ENCODE measurements at places on chromosomes 11 and 22.

- no peak for DNase-seq
Measured at GRCh38 chr22:46453006-46453828, 84.2 kb downstream of the CELSR1 start.

- no peak for DNase-seq
Measured at GRCh38 chr22:49954991-49955580, 5.5 kb upstream of the PIM3 start.

- DNase-seq: no peak
Measured at GRCh38 chr22:32411402-32411801, 645 bp downstream of the RTCB start.

- no peak for DNase-seq
Measured at GRCh38 chr22:48957987-48958321, 869.7 kb downstream of the BRD1 start.

GRCh38 chr22:38940811-38941384, 16.5 kb upstream of the APOBEC3A start:
- DNase-seq: no peak

DNA sequence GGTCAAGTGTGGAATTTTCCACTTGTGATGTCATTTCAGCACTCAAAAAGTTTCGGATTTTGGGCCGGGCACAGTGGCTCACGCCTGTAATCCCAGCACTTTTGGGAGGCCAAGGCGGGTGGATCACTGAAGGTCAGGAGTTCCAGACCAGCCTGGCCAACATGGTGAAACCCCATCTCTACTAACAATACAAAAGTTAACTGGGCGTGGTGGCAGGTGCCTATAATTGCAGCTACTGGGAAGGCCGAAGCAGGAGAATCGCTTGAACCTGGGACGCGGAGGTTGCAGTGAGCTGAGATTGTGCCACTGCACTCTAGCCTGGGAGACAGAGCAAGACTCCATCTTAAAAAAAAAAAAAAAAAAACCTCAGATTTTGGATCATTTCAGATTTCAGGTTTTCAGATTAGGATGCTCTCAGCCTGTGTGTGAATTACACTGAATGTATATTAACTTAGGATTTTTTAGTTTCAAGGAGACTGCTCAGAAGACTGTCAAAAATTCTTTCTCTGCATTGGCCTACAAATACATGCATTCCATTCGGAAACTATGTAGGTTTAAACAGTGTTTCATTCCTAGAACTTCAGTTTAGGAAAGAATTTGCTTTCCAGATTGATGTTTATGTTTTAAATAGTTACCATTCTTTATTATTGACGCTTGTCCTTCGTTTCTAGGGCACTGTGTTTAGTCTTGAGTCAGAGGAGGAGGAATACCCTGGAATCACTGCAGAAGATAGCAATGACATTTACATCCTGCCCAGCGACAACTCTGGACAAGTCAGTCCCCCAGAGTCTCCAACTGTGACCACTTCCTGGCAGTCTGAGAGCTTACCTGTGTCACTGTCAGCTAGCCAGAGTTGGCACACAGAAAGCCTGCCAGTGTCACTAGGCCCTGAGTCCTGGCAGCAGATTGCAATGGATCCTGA, 48.0 kb downstream of the BID start:
- no peak for DNase-seq

DNA sequence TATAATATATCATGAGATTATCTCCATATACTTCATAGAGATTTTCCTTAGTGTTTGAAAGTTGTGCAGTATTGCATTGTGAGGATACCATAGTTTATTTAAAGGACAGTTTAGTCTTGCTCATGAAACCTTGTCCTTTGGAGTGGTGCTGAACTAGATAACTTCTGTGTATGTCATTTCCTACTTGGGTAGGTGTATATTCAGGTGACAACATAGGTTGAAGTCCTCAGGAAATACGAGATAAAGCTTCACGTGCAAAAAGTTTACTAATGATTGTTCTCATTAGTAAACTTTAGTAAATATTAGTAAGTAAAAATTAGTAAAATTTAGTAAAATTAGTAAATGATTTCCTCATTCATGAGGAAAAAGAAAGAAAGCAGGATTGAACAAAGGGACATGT, 521.3 kb upstream of the LRRC4C start:
- DNase-seq: no peak

GRCh38 chr11:15795378-15795777, 561.0 kb downstream of the SOX6 start:
- DNase-seq: no peak

GRCh38 chr11:61776561-61777075, 15.8 kb downstream of the TMEM258 start:
- DNase-seq: peak; percentile 4

DNA sequence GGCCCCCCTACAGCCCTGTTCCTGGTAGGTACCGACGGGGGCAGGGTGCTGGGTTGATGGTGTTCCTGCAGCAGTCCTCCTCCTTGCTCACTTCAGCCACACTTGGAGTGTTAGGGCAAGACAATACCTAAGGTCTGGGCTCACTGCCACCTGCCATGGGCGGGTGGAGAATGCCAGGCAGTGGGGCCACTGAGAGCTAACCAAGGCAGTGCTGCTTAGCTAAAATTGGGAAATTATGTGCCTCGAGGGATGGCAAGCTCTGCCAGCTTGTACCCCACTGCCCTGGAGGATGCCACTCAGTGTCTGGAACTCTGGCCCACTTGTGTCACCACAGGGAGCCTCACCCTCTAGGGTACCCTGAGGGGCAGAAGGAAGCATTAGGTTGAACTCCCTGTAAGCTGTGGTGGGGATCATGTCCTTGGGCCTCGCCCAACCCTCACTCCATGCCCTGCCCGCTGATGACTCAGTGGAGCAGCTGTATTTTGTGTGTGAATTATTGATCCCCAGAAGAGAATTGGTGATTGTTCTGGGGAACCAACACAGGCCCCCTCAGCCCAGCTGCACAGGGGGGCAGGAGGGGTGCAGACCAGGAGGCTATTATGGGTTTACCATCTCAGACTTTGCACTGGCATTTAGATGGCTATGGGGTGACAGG, 17.7 kb downstream of the PHLDB1 start:
- no peak for DNase-seq

GRCh38 chr11:72918851-72919250, 104.6 kb downstream of the ATG16L2 start:
- DNase-seq: no peak

DNA sequence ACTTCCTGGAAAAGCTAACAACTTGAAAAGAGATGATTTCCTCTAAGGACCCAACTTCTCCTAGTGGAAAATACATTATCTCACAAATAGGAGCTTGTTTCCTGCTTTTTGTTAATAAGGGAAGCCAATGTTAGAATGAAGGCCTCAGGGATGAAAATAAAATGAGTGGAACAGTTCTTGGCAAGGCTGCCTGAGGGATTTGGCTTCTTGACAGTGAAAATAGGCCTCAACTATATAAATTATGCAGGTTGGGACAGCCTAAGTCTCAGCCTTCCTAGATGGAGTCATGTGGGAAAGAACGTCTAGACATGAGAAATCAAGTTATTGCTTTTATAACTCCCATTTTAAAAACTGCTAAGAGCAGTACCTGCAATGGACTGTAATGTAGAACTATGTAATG, 92.8 kb upstream of the FIBIN start:
- no peak for DNase-seq

DNA sequence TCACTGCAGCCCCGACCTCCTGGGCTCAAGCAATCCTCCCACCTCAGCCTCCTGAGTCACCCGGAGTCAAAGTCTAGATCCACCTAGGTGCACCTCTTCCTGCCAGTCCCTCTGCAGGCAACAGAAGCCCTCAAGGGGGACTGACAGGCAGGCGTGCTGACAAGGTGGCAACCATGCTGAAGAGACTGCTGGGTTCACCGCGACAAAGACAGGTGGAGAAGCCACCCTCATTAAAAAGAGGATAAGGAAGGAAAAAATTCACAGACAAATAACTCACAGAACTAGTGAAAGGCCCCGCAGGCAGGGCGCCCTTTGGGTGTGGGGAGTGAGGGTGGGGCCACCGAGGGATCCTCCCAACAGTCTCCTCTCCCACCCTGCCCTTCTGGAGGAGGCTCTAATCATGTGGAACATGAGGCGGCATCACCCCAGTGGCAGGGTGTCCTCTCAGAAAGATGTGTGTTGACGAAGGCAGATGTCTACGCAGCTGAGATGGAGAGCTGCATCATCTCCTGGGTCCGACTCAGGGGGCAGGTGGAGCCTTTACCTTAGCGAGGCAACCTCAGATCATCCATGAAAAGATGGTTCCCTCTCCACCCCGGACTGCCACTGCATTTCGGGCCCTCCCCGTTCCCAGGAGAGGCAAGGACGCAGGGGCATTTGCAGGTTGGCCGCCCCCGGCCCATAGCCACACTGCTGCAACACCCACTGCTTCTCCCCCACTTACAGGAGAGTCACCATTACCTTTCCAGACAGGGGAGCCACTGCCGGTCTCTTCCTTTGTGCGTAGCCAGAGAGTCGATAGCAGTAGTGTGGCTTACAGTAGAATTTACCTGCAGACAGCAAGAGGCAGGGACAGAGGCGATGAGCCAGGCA, 91.2 kb upstream of the BID start:
- DNase-seq: no peak

DNA sequence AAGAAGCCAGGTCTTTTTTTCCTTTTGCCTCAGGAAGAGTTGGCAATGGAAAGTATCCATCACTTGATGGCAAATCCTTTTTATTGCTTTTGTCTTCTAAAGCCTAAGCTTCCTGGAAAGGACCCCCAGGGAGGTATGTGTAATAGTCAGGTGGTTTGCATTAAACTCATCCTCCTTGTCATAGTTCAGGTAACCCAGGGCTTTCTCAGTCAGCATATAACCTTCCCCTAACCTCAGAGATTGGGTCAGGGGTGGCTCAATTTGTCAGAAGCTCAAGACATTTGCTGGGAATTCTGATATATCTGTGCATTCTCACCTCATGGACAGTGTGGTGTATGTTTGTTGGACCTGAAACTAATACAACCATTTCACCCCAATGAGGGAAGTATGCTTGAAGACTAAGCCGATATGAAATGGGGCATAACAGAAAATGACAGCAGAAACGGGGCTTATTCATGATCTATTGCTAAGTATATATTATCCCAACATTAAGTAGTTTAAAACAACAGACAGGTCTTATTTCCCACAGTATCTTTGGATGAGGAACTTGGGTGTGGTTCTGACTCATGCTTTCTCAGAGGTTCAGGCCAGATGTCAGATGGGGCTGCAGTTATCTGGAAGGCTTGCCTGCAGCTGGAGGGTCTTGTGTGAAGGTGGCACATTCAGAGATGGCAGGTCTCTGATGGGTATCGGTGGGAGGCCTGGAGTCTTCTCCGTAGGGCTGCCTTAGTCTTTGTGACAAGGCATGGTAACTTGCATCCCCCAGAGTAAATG, 135.8 kb upstream of the SPON1 start:
- DNase-seq: no peak
